ENCODE measurements at places on chromosomes 3 and 15.

DNA sequence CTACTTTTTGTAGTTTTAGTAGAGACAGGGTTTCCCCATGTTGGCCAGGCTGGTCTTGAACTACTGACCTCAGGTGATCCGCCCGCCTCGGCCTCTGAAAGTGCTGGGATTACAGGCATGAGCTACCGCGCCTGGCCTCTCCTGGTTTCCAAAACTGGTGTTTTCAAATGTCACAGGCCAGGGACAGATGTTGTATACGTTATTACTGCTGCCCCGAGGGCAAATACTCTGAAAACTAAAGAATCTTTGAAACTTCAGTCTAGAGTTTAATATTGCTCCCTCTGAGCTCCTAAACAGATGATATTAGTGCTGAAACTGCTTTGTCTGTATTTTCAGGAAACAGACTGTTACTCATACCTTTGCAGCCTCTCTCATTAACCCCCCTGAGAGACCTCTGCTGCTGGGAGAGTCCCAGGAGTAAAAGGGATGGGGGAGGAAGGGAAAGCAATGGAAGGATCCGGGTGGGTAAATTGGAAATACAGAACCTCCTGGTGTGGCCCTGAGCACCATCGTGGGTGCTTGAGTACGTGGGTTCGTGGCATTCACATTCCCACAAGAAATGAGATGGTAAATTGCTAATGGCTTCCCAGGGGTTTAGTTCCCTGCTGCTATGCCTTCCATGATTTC lies 96.3 kb upstream of the IGF1R start:
- DNase-seq: no peak

DNA sequence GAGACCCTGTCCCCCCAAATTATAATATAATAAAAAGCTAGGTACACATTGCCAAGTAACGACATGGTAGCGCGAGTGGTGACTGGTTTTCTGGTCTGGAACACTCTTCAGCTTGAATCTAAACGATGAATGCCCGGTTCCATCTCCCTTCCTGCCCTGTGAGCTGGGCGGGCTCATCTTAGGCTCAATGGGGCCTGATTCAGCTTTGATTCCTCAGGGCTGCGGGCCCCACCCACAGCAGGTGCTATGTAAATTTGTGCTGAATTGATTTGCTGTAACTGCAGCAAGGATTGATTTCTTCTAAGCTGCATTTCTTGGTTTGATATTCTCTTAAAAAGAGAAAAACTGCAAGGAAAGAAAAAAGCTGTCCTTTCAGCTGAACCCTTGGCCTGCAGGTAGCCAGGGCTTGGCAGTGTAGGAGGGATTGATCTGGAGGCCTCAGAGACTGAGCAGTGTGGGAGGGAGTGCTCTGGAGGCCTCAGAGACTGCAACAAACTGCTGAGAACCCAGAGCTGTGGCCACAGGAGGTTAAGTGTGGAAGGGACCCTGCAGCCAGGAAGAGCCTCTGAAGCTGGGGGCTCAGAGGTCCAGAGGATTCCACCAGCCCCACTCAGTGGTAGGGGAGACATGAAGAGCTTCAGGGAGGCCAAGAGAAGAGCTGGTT lies 231.6 kb downstream of the XXYLT1 start:
- no peak for DNase-seq

GRCh38 chr3:9067352-9067975 lies 104.2 kb upstream of the RAD18 start:
- DNase-seq: no peak

- DNase-seq: no peak
Measured at GRCh38 chr3:160685144-160685766, 8.3 kb downstream of the ARL14 start.

DNA sequence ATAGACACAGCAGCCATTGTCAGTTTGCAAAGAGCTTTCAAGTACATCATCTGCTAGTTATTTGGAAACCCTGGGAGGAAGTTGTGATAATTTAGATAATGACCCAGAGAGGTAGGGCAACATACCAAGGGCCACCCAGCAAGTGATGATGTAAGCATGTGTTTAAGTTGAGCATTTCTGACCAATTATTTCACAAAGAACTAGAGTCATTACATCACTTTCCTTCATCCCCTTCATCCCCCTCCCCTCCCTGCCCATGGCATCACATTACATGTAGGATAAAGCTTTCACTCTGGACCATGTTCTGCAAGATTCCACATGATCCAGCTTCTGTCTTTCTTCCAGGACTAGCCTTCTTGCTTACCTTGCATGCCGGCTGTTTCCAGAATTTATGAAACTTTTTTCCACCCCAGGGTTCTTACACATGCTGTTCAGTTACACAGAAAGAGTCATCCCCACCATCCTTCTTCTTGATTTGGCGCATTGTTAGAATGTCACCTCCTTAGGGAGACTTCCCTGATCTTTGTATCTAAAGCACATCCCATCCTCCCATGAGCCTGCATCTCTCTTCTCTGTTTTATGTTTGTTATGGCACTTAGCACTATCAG lies 71.3 kb downstream of the PTPRG start:
- no peak for DNase-seq

- DNase-seq: no peak
Measured at GRCh38 chr15:38401106-38401505, 52.8 kb upstream of the FAM98B start.

GRCh38 chr3:112676659-112677234 lies 35.8 kb upstream of the CCDC80 start:
- no peak for DNase-seq

- DNase-seq: no peak
Measured at GRCh38 chr15:100216182-100216581, 125.6 kb downstream of the ADAMTS17 start.

DNA sequence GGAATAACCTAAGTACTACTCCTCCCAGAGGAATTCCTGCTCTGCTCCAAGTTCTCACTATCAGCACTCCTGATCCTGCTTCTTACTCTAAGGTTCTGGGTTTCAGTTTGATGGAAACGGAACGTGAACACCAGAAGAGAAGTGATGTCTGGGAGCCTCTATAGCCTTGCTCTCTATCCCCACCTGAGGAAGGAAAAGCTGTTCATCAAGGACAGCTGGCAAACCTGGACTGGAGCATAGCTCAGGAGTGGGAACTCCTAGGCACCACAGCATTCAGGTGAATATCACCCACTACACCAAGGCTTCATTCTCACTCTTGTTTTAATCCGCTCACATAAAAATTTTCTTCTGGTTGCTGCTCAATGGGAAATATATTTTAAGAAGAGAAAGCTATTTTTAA lies 13.0 kb upstream of the CADPS start:
- no peak for DNase-seq

DNA sequence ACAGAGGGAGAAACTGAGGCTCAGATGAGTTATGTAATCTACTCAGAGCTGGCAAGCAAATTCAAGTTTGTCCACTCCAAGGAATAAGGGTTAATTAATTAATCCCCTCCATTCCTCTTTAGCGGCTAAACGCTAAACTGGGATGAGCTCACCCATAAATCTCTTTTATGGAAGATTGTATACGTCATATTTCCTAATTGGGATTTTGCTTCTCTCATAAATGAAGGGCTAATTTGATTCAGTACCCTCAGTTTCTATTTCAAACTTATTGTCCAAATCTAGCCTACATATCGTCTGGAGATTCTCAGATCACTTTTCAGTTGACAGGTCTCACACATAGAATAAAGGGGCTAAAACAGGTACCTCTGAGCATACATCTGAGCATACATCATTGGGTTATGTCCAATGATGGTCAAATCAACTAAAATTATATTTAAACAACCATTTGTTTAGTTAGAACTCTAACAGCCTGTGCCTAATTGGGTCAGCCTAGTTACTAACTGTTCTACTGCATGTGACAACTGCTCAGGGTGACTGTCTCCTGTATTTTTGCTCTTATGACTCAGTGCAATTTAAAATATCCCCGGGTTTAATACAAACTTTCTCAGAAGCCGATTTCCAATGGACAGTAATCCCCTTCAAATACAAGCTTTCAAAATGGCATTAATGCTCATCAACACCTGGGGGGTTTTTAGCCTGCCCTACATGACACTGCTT lies 57.6 kb upstream of the PLXND1 start:
- DNase-seq: no peak

DNA sequence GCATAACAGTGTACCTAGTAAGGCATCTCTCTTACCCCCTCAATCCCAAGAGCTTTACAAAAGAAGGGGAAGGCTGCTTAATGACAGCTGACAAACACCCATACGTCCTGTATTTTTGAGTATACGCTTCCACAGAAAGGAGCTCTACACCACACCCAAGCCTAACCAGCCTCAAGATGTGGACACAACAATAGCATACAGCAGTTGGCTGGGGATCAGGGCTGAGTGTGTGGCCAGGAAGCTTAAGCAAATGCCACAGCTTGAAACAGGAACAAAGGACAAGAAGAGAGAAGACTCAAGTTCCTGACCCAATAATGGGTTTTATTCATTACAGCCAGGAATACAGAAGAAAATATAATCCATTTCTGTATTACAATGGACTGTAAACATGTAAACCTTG lies 6.9 kb downstream of the HEXA start:
- no peak for DNase-seq

GRCh38 chr15:90572893-90573292 lies 43.2 kb downstream of the CRTC3 start:
- DNase-seq: no peak

DNA sequence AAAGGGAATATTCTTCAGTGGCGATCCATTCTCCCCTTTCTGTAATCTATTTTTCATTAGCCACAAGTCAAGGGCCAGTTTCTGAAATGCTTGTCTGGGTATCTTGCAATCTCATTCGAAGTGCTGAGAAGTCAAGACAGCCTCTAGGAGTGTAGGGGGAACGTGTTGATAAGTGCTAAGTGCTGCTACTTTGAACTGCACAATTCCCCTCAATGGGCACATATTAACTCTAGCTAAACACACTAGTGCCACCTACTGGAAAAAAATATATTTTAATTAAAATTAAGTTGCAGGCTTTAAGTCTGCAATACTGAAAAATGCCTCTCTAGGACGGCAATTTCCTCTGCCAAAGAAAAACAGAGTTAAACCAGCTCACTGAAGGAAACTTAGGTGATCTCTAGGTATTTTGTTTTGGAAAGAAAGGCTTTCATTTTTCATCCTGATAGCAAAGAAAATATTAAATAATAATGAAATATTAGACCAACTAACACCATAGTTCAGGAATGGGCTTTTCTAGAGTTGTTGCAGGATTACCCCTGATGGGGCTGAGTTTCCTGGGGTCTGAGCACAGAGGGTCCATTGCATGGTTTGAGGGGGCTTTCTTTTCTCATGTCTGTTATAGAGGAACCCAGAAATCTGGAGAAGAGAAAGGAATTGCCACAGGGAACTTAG lies 181.9 kb upstream of the KBTBD8 start:
- peak; percentile 57 for DNase-seq

- peak; percentile 22 for DNase-seq
Measured at GRCh38 chr15:25860885-25861866, 2.0 kb downstream of the ATP10A start.

DNA sequence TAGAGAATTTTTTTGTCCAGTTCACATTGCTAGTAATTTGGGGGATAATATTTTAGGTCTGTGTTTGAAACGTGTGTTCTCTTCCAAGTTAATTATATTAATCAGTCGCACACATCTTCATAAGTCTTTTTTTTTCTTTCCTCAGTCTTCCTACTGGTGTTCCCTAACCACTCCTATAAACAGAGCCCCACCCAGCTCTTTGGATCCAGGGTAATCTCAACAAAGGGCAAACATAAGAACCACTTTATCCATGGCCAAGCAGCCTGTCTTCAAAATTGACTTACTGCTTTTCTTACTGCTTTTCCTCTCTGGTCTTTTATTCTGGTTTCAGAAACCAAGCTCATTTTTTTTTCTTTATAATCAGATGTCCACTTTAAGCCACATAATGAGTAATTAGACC lies 266.8 kb upstream of the NECTIN3 start:
- DNase-seq: no peak

DNA sequence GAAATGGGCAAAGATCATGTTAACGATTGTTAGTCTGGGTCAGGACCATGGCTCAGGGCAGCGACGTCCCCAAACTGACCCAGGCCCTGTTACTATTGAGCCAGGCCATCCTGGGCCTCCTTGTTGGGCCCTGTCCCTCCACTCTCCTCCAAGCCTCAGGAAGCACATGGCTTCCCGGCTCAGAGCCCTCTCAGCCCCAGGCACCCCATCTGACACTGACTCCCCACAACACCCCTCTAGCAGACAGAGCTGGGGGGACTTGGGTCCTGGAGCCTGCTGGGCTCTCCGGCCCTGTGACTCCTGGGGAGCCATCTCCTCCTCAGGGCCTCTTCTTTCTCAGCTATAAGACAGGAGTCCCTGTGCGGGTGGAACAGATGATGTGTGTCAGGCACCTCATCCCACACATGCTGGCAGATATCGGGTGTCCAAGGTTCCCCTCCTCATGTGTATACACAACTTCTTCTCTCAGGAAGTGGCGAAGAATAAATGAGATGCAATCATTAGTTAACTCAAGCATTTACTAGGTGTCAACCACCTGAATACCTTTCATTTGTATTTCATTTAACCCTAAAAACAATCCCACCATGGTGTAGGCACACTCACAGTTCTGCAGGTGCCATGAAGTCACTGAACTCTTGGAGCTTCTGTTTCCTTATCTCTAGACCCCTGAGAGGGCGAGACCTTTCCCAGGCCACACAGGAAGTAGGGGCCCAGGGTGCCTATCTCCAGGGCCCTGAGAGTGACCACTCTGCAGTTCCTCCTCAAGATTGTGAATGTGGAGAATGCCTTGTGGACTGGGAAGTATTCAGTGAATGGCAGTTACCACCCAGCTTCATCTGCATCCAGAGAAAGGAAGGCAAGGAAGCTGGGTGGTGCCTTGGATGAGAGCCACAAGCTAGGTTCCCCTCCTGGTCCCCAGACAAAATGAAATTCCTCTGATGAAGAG lies 282.5 kb upstream of the TLE3 start:
- DNase-seq: no peak

DNA sequence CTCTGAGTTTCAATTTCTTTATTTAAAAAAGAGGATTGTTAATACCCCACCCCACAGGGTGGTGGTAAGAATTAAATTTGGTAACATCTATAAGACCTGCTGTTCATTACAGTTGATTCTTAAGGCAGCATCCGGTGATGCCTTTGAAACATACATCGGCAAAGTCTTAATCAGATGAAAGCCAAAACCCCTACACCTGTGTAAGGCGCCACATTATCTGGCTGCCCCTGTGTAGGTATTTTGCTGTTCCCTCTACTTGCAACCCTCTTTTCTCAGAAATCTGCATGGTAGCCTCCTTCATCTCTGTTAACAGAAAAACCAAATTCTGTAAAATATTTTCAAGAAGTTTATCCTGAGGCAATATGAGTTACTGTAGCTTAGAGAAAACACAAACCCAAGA lies 90.0 kb downstream of the ST6GAL1 start:
- DNase-seq: no peak

DNA sequence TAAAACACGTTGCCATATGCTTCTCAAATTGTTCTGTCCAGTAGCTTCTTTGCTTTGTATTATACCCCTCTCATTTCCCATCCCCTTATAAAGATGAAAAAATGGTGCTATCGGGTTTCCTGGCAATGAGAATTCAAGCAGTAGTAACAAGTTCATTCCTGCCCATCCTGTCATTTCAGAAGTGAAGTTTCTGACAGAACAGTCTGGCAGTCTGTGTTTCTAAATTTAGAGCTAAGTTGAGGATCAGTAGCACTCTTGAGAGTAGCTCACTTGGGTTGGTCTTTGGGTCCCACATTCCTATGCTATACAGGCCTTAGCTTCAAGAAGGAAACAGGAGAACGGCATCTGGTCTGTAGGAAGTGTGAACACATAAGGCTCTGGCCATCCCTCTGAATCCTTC lies 134.6 kb downstream of the GHSR start:
- no peak for DNase-seq

All from KG1 (cell line).